ENCODE measurements at places on chromosomes 2 and 18. TPM values are rescaled to one million over a fixed set of nuclear protein-coding genes. Genes with fewer than 3 reads are reported as not detected.

The TUBB8B gene
- total RNA-seq = 1.3 TPM

The ARHGAP28 gene
- 11.5 TPM for total RNA-seq

- H3K4me3 ChIP-seq = no peak overlapping the region
- H3K27me3 ChIP-seq = no peaks in the 10 kb centered on the region
- H3K27ac ChIP-seq = no peak overlapping the region
- no peaks in the 10 kb centered on the region for H3K4me1 ChIP-seq
- no peaks in the 10 kb centered on the region for H3K36me3 ChIP-seq
Measured at GRCh38 chr2:236348279-236348678, 84.1 kb upstream of the ASB18 start.

DNA sequence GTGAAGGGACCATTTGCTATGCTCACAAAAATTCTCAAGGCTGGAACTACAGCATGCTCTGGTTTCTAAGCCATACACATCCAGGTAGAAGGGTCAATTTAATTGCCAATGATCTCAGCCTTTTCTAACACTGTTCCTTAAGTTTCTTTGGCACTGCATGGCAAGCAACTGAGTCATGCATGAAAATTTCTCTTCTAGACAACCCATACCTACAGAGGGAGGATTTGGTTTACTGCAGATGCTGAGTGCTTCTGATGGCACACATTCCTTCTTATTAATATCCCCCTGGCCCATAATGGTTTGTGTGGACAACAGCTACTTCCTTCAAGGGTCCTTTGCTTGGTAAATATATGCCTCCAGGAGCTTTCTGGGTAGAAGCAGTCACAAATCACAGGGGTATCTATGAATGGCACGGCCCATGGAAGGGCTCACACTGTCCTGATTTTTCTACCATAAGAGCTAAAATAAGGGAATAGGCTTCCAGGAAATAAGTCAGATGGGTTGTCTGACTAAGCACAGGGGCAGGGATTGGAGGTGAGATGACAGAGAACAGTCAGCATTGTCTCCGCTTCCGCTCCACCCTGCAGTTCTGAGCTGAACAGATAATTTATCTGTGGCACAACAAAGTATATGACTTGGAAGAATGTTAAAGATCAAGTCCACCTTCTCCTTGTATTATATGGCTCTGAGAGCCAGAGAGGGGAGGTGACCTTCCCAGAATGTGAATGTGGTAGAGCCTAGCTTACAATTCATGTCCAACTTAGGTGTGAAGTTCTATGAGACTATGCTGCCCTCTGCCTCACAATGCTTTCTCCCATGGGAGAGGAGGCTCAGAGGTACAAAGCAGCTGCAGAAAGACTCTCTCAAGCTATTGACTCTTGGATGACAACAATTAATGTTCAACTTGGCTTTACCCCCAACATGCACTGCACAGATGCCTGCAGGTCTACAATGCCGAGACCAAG is 199.2 kb upstream of the TNP1 start:
- DNase-seq = no peak
- H3K4me3 ChIP-seq = no peak overlapping the region
- no peaks in the 10 kb centered on the region for H3K36me3 ChIP-seq
- no peaks in the 10 kb centered on the region for H3K4me1 ChIP-seq

- no peak for DNase-seq
- no peaks in the 10 kb centered on the region for H3K27me3 ChIP-seq
- H3K4me1 ChIP-seq = peaks cover 26% of the 10 kb centered on the region
- no peaks in the 10 kb centered on the region for H3K36me3 ChIP-seq
- H3K27ac ChIP-seq = no peak overlapping the region
- no peak overlapping the region for H3K4me3 ChIP-seq
Measured at GRCh38 chr2:42185220-42185921, 16.2 kb downstream of the EML4 start.

DNA sequence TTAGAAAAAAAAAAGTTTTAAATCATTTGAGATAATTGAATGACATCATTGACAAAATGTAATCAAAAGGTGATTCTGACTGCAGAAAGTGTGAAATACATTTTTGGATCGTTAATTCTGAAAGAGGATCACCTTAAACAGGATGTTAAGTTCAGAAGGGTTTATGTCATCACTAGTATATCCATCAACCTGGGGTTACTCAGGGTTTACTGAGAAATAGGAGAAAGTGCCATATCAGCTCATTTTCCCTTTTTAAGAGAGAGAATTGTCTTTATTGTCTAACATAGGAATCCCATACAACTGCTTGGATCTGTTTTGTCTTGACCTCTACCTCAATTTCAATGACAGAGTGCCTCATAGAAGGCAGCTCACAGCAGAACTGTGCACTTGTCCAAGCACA is 466.1 kb upstream of the LINC00305 start:
- H3K27ac ChIP-seq = no peak overlapping the region
- no peaks in the 10 kb centered on the region for H3K27me3 ChIP-seq
- no peak for DNase-seq
- no peak overlapping the region for H3K4me3 ChIP-seq

DNA sequence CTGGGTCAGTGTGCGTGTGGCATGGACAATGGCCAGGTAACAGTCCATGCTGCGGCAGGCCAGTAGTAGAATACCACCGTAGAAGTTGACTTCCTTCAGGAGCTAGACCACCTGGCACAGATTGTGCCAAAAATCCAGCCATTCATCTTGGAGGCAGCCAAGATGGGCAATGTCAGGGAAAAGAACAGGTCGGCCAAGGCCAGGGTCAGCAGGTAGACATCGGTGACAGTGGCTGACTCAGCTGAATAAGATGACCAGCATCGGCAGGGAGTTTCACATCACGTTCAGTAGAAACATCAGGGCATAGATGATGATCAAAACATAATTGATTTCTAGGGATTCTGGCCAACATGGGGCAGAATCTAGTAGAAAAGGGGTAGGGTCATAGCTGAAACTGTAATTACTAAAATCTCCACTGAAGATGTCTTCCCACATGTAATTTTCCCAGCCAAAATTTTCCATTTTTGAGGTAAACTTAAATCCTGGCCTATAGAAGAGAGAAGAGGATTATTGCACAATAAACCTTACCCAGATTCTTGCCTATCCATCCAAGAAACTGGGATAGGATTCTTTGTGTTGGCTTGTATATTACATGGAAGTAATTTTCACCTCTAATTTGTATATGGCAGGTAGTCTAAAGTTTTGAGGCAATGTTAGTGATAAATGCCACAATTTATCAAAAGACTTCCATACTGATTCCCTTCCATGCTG is 7.9 kb upstream of the RUFY4 start:
- H3K36me3 ChIP-seq = no peaks in the 10 kb centered on the region
- no peak overlapping the region for H3K4me3 ChIP-seq
- no peaks in the 10 kb centered on the region for H3K4me1 ChIP-seq
- no peak for DNase-seq
- no peak overlapping the region for H3K27ac ChIP-seq

Data from adrenal gland (tissue), 19 donors.